ENCODE measurements at places on chromosomes 1 and 21.

- no peak for DNase-seq
Observed at GRCh38 chr1:52125736-52126359, 16.0 kb upstream of the ZFYVE9 start.

DNA sequence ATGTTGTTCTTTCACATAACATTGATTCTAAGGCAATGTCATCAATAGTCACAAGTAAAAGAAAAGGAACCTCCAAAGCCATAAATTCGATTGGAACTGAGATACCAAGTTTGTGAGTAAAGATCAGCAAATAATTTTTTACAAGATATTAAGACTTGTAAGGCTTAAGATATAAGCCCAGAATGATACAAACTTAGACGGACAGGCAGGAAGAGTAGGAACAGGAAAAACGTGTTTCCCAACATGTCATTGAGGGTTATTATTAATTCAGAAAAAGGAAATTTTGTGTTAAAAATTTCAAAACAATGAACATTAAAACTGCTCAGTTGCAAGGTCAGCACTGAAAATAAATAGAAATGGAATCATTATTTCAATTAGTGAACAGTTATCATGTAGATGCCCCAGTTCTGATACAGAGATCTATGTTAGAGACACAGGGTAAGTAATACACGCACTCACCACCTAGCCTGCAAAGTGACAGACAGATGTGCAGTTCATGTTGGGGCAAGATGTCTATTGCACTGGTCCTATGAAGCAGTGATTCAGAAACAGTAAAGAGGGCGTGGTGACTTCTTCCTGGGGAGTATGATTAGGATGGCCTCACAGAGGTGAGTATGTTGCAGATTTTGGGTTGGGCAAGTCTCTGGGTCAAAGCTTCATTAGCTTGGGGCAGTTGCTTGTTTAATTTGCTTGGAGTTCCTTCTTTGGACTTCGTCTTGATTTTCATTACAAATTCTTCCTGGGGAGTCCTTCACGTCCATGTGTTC lies 284.4 kb downstream of the SETD4 start:
- DNase-seq = no peak

GRCh38 chr1:33322870-33323585 lies 2.1 kb upstream of the A3GALT2 start:
- no peak for DNase-seq

DNA sequence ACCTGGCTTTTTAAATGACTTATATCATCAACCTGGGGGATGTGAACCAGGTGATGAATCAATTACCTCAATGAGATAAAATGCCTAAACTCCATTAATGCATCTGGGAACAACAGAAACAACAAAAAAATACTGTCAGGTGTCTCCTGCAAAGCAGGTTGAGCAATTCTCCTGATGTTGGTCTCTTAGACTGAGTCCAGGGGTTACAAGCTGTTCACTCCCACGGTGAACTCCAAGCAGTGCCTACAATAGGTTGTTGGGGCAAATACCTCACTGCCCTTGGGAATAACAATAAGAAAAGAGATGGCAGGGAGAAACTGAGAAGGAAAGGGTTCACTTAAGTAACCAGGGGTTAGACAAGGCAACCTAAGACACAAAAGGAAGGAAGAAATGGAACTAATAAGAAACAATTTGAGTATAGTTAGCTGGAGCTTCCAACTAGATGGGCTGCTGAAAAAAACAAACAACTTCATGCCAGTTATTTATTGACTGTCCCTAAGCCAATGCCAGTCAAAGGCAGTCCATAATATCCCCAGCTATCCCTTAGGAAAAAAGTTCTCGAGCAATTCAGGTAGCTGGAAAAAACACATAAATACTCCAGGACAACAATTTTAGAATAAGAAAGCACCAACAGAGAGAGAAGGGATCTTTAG lies 97.6 kb upstream of the MAGI3 start:
- DNase-seq = no peak

DNA sequence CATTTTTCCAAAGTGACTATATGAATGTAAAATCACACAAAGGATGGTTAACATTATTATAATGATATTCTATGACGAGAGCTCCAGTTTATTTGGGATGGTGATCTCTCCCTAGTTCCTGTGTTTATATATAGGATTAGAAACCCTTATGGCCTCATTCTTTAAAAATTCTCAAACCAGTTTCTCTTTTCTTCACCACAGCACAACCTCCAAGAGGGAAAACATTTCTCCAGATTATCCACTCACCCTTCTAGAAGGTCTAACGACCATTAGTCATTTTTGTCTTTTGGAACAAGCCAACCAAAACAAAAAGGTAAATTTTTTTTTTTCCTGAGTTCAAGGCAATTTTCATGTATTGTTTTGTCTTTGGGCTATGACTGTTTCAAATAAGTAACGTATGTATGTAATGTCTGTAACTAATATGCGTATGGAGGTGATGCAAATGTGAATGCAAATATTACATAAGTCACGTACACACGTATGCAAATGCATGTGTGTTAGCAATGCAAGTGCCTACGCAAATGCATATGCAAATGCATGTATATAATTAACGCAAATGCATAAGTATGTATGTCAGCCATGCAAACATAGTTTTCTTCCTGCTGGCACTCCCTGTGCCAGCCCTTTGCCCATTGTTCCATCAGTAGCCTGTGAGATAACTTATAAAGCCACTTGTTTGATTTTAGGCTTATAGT lies 72.5 kb upstream of the MORC3 start:
- DNase-seq = no peak

DNA sequence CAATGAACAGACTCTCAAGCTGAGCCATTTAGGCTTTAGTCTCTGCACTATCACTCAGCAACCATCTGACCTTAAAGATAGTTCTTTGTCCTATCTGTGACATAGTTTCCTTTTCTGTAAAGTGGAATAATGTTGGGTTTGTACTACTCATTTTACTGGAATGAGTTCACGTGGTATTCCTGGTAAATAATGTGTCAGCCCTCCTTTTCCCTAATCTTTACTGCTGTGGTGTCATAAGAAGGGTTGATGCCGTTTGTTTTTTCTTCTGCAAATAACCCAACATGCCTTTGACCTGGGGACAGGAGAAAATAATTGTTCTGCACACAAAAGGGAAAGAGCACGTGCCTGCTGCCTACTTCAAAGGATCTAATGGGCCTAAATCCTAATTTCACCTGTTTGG lies 297.8 kb downstream of the BRINP3 start:
- no peak for DNase-seq

GRCh38 chr21:42794551-42794950 lies 84.8 kb downstream of the WDR4 start:
- no peak for DNase-seq

- peak; percentile 7 for DNase-seq
Observed at GRCh38 chr1:212754193-212754592, 37.4 kb downstream of the NSL1 start.

DNA sequence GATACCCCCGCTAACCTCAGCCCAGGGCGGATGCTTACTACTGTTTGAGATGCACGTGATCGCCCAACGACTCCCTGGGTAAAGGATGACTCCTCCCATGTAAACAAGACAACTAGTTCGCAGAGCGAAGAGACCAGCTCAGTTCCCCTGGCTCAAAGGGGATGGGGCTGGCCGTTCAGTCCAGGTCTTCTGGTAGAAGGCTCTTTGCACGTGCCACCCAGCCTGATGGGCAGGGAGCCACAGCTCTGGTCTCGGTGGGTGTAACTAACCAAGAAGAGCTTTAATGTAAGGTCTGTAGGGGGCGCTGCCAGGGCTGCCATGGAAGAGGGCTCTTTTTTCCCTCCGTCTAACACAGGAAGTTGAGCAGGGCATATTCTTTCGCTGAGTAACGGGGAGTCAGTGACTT lies 49.4 kb upstream of the PARP1 start:
- no peak for DNase-seq

- DNase-seq = no peak
Observed at GRCh38 chr1:159441360-159441759, 1.8 kb downstream of the OR10J1 start.

GRCh38 chr21:34911360-34911759 lies 137.7 kb downstream of the RUNX1 start:
- DNase-seq = peak; percentile 89

GRCh38 chr1:2445162-2445822 lies 30.8 kb upstream of the PLCH2 start:
- no peak for DNase-seq

DNA sequence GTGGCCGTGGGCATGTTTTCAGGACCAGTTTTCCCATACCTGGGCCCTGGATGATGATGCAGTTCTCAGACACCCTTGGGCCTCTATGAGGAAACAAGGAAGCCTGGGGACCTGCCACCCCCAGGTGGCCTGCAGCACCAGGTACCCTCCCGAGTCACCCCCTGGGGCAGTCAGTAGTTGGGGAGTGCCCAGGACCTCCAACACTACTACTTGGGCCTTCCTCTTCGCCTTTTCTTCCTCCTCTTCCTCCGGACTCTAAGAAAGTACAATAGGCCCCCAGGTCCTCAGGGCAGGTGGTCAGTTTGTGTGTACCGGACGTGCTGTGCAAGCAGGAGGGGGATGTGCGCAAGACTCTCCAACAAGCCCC lies 11.9 kb upstream of the SRARP start:
- no peak for DNase-seq

DNA sequence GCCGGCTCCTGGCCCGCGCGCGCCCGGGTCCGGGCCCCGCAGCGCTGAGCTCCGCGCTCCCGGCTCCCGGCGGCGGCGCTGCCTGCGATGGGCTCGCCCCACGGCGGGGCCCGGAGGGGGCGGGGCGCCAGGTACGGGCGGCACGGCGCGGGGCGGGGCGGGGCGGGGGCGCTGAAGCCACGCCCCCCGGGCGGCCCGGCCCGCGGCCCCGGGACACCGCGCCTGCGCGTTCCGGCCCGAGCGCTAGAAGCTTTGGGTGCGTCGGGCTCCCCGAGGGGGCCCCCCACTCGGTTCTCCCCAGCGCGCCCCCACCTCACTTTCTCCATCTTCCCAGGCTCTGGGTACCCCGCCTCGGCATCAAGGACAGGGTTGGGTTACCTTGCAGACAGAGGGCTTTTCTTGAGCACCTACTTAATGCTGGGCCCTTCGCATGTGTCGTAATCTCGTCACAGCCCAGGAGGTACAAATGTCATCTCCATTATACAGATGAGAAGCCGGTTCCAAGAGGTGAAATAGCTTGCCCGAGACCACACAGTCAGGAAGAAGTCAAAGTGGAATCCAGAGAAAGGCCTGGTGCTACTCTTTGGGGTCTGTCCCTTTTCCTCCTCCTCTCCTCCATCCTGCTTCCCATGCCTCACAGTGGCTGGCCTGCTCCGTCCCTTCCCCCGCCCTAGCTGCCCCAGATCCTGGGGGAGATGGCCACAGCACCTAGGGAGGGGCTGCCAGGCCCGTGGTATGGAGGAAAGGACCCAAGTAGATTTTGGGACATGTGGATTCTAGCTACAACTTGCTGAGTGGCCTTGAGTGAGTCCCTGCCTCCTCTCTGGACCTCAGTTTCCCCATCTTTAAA lies 46.5 kb downstream of the RAP1GAP start:
- no peak for DNase-seq

GRCh38 chr1:30781906-30782305 lies 24.3 kb upstream of the LAPTM5 start:
- DNase-seq = no peak

GRCh38 chr1:204225841-204226735 lies 12.3 kb upstream of the GOLT1A start:
- no peak for DNase-seq

- no peak for DNase-seq
Observed at GRCh38 chr1:92949937-92950817, 11.1 kb downstream of the DIPK1A start.

DNA sequence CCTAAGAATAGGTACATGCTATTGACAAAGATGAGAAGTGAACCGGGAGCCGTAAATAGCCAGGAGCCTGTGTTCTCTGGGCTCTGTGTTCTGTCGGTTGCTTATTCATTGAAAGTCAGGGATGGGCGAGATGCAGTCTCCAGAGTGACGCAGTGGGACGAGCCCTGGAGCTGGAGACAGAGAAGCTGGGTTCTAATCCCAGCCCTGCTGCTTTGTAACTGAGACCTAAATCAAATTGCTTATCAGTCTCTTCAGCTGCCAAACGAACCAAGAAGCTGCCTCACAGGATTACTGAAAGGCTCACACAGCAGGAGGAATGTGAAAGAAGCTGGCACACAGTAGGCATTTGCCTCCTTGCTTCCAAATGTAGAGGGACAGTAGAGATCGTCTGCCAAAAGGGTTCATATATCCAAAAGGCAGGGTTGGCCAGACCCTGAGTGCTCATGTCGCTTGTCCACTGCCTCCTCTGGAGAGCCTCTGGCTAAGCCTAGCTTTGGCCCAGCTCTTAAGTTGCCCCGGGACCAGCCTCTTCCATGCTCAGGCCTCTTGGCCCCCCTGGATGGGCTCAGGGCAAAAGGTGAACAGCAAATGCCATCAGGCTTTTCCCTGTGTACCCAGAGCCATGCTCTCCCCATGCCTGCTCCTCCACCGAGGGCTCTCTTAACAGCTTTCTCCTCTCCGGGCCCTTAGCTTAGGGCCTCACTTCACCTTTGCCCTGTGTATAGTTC lies 134.2 kb upstream of the IPO9 start:
- DNase-seq = no peak

GRCh38 chr1:59688976-59689375 lies 125.8 kb upstream of the HOOK1 start:
- DNase-seq = no peak

- no peak for DNase-seq
Observed at GRCh38 chr1:174519844-174520243, 72.1 kb downstream of the GPR52 start.

DNA sequence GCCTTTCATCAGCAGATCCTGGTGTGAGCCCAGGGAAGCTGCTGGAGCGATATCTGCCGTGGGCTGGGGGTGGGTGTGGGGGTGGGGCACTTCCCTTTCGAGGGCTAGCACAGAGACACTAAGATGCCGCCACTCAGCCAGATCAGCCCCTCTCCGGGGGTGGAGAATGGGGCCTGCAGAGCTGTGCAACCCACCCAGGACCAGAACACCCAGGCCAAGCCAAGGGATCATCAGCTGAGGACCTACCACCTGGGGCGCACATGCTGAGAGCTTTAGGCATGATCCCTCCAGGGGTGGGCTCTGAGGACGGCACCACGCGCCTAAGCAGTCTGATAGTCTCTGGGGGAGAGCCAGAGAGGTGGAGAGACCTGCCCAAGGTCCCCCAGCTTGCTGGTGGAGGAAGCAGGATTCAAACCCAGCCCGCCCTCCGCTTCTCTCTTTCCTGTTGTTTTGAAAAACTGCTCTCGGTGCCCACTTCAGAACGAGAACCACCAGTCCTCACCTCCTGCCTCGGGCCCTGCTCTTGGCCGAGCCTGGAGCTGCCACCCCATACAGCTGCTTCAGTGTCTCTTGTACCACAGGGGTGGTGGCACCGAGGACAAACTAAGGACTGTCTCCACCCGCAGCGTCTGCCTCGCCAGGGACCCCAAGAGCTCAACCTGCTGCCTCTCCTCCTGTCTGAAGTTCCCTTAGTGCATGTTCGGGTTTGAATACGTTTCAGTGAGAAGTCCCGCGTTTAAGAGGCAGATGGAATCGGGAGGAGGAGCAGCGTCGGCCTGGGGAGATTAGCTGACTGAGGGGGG lies 39.7 kb upstream of the RUNX3 start:
- no peak for DNase-seq

All from GF-D8 (cell line).